ENCODE measurements at places on chromosomes 3 and 15.

DNA sequence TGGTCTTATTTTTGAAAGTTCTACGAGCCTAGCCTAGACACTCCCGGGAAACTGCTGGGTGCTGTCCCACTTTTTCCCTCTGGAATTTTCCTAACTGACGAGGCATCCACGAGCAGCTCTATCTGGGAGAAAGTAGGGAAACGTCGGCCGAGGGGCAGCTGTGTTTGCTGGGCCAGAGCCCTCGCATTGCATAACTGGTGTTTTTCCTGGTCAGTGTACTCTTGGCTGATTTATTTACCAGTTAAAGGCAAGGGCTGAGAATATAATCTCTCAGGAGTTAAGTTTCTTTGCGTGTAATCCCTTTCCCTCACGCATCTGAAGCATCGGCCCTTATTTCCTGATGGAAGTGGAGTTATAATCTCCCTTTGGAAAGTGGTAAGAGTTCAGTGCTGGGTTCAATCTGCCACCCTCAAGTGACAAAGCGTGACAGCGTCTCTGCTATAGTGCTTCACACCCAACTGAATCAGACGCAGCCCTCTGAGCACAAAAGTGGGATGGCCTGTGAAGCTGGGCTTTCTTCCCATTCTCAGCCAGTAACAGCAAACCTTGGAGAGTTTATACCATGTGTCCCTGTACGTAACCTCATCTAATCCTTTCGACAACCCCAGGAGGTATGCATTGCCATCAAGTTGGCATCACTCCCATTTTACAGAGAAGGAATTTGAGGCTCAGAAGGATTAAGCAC, 311.5 kb downstream of the RORA start:
- no peak for DNase-seq

DNA sequence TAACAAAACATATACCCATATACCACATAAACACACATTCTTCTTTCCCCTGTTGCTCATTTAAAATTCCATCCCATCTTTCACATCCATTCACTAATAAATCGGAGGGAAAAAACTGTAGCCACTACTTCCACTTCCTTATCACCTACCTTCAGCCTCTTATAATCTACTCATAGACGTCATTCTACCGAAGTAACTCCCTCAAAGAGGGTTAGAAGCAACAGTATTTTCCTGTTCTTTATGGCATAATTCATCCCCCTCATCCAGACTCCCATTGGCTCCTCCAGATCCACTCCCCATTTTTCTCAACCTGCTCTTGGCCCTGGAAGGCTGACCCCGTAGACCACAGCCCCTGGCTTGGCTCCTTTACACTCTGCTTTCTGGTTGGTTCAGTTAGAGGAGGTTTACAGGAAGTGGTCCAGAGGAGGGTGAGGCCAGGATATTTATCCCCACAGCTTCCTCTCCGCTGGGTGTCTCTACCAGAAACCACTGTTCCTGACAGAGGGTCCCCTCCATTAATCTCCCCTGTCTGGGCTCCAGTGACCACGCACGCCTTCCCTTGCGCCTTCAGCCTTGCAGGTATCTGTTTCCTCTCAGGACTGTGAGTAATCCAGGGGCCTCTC, 46.3 kb downstream of the FMN1 start:
- no peak for DNase-seq

DNA sequence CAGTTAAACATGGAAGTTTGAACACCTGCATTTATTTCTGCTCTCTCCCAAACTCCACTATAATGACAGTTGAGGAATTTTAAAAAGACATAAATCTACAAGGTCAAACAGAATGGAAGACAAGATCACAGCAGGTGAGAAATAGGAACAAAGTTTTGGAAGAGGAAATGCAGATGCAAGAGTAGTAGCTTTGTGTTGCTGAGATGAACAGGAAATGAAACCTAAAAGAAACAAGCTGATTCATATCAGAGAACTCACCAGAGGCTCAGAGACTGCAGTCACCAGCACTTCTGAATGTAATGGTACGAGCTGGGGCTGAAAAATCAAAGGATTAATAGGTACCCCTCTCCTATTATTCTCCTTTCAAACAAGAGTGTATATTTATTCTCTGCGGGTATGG, 459.9 kb downstream of the RAP2B start:
- DNase-seq, result no peak

- DNase-seq, result no peak
These were observed 361.6 kb downstream of the LSAMP start for GRCh38 chr3:116083683-116084082.

- DNase-seq, result no peak
These were observed 181.6 kb downstream of the ROBO1 start for GRCh38 chr3:79586232-79586631.
